ENCODE measurements at places on chromosomes 16 and 17.

DNA sequence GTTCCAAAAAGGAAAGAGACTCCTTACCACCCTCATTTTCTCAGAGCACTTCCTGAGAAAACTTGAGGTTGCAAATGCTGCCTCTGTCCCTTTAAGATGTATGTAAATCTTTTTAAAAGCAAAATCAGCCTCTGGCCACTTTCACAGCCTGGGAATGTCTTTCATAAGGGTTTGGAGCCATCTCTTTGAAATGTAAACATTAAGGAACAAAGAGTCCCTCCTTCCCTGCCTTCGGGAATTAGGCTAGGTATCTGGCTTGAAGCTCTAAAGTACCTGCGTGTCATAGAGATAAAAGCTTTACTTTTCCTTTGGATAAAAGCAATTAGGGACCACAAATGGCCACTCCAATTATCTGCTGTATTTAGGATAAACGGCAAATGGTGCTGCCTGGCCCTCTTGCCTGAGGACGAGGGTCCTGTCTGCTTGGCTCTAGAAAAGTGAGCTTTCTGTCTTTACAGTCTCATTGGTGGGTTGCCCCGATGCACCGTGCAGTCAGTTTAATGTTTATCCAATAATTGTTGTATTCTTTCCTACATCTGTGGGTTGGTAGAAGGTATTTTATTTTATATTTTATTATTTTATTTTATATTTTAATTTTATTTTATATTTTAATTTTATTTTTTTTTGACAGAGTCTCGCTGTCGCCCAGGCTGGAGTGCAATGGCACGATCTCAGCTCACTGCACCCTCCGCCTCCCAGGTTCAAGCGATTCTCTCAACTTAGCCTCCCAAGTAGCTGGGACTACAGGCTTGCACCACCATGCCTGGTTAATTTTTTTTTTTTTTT, 23.9 kb downstream of the NLRC3 start:
- no peak for DNase-seq

DNA sequence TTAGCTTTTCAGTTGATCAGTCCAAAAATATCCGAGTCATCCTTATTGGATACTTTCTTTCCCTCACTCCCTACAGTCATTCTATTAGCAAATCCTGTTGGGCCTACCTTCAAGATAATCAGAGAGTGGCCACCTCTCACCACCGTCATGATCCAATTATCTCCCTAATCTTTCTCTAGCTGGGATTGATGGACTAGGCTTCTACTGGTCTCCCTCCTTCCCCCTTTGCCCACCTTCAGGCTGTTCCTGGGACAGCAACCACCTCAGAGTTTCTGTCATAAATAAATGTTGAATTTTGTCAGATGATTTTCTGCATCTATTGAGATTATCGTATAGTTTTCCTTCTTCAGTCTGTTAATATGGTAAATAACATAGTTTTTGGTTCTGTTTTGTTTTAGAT, 16.2 kb upstream of the RHBDL3 start:
- DNase-seq, result no peak

- peak; percentile 13 for DNase-seq
These were observed 212.5 kb downstream of the TANC2 start for GRCh38 chr17:63178530-63178929.

- DNase-seq, result no peak
These were observed 6.1 kb downstream of the MT1H start for GRCh38 chr16:56675685-56676210.

GRCh38 chr17:64250233-64250835, 12.7 kb downstream of the TEX2 start:
- no peak for DNase-seq

DNA sequence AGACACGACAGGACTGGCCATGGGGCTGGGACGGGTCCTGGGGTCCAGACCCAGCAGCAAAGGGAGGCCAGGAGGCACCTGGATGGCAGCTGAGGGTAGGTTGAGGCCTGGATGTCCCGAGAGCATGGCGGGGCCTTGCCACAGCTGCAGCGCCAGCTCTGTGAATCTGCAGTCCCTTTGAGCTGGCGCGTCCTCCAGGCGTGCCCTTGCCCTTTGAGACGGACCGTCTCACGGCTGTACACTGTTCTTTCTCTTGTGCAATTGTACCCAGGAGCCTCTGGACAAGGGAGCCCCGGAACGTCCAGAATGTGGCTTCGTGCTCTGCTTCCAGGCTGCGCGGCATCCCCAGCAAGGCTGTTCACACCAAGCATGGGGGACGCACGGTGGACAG, 69.5 kb upstream of the CIBAR2 start:
- DNase-seq, result no peak

GRCh38 chr16:26816266-26816665, 250.5 kb upstream of the C16orf82 start:
- peak; percentile 73 for DNase-seq

DNA sequence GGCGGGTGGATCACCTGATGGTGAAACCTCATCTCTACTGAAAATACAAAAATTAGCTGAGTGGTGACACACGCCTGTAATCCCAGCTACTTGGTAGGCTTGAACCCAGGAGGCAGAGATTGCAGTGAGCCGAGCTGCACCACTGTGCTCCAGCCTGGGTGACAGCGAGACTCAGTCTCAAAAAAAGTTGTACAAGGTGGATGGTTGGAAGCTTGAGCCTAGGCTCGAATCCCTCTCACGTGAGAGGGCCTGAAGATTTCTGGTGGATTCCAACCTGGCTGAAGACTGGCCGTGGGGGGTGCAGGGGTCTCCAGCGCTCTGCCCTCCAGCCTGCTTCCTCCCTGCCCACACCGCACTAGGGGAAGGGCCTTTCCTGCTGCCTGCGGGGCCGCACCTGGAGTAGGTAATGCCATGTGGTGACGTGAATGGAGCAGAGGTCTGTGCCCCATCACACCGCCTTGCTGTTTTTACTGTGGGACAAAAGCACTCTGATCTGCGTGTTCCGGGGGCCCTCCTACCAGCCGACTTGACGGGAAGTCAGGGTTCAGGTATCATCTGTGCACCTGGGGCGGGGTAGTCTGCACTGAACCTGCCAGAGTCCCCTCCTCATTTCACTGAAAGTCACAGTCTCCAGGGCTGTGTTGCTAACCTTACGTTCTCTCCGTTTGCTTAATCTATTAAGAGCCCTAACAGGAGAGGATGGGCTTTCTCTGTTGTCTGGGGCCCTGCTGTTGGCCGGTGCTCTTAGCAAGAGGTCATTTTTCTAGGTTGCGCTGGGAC, 4.2 kb downstream of the RPL13 start:
- peak; percentile 29 for DNase-seq

DNA sequence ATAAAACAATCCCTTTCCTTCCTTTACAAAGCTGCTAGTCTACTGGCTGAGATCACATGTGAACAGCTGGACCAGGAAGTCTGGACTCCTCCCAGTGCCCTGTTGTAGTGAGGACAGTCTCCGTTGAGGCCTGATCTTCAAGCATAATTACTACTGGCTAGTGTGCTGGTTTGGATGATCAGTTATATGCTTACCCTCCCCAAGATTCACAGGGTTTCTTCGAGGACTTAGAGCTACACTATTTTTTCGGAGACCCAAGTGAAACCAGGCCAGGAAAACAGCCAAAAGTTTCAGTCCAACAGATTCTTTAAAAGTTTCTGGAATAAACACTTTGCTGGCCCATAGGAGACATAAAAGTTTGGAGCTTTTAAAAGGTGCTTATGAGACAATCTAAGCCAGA, 194.9 kb upstream of the CDH11 start:
- no peak for DNase-seq

GRCh38 chr16:10421596-10421995, 35.7 kb downstream of the ATF7IP2 start:
- no peak for DNase-seq

GRCh38 chr16:3025032-3026002, 1.5 kb downstream of the THOC6 start:
- no peak for DNase-seq
